ENCODE measurements at places on chromosomes 6 and 20.

DNA sequence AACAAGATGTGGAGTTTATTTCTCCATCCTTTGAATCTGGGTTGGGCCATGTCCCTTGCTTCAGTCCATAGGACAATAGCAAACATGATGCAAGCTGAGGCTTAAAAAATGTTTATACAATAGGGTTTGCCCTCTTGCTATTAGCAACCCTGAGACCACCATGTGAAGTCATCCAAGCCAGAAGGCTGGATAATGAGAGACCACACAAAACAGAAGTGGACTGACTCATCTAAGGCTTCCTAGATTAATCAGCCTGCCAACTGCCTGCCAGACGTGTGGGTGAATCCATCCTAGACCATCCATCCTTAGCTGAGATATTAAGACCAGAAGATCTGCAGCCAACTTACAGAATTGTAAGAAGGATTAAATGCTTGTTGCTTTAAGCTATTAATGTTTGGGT, 38.1 kb upstream of the ISM1 start:
- no peak for DNase-seq

- no peak for DNase-seq
Measured at GRCh38 chr20:61885759-61886715, 179.6 kb downstream of the TAF4 start.

DNA sequence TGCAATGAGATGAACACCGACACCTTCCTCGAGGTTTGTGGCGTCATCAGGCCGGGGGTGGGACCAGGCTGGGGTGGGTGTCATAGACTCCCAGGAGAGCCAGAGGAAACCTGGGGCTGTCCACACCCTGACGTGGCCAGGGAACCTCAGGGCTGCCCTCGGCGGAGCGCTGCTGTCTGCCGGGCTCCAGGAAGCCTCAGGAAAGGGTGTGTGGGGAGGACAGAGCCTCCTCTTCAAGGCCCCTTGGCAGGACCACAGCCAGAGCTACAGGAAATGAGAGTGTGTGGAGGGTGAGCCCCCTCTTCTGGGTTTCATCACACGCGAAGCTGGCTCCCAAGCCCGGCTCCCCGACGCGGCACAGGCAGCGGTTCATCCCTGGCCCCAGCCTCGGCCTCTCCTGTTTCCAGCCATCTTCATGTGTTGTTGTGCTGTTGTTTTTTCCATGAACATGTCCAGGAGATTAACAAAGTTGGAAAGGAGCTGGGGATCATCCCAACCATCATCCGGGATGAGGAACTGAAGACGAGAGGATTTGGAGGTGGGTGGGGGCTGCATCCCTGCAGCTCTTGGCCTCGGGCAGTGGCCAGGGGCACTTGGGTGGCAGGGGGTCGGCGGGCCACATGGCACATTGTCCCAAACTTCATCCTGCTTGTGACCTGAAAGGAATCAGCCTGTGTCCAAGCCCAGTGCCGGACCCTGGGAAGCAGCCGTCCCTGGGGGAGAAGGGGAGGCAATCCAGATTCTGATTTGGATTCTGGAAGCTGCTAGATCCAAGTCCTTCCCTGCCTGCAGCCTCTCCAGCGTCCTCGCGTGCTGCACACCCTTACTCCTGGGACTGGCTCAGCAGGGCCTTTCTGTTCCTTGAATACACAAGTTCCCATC, 6.4 kb downstream of the NPEPL1 start:
- no peak for DNase-seq

DNA sequence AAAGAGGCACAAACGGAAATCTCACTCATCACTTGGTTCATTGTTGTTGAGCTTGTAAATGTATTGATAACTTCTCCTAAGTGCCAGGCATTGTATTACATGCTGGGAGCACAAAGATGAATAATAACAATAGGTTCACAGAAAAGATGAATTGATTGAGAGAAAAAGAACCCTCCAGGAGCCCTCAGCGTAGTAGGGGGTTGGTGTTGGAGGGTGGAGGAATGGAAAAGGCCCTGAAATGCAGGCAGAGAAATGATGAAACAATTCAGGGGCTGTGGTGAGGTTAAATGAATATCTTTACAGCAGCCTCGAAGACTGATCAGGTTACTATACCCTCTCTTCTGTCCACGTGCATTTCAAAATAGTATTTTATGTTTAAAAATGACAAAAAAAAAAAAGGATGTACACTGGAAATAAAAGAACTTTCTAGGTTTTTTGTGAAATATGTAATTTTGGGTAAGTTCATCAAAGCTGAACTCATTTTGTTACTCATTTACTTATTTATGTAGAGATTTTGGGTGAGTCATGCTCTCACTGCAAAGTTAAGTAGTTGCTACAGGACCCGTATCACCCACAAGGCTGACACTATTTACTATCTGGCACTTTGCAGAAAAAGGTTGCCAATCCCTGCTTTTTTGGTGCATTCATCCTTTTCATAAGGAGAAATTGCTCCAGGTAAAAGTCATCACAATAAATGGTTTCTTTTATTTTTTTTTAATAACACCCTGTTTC, 277.3 kb downstream of the ZNF217 start:
- no peak for DNase-seq

GRCh38 chr6:41538556-41539182, 7.5 kb upstream of the FOXP4 start:
- no peak for DNase-seq

DNA sequence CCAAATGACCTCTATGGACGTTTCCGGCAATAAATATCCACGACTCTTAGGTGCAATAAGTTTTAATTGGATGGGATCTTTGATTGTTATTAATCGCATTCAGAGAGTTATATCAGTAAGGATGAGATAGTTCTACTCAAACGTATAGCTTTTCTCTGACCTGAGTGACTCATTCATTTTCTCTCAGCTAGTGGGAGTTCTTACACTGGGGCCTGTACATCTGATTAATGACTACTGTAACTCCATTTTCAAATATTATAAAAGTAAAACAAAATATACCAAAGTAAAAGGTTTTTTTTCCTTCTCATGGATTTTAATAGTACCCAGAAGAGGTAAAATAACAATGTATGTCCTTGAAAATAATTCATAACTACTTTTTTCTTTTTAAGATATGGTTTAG, 41.1 kb upstream of the SAMD5 start:
- DNase-seq: no peak
